Spinal cord (tissue), 10 donors: ENCODE measurements at places on chromosomes 4 and X.

GRCh38 chr4:173748353-173748752, 218.3 kb upstream of the HAND2 start:
- no peaks in the 10 kb centered on the region for H3K4me1 ChIP-seq
- no peaks in the 10 kb centered on the region for H3K36me3 ChIP-seq
- DNase-seq = no peak
- H3K4me3 ChIP-seq = no peak overlapping the region
- H3K27me3 ChIP-seq = peaks cover 2% of the 10 kb centered on the region
- no peak overlapping the region for H3K27ac ChIP-seq

DNA sequence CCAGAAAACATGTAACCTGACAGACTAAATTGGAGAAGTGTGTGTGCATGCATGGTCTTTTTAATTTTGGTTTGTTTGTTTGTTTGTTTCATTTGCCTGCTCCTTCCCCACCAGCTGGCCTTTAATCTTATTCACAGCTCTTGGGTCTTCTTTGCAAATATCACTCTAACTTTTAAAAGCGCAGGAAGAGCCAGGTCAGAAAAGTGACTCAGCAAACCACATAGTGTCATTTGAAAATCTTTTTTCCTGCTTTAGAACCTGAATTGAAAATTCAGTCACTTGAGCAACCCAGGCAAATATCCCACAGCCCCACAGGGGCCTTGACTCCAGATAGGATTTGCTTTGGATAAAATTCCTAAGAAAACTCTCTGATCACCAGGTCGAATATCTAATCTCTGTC, 4.6 kb downstream of the TMEM255A start:
- H3K36me3 ChIP-seq = no peaks in the 10 kb centered on the region
- peaks cover 33% of the 10 kb centered on the region for H3K27me3 ChIP-seq
- H3K4me1 ChIP-seq = peaks cover 19% of the 10 kb centered on the region
- H3K4me3 ChIP-seq = no peak overlapping the region

DNA sequence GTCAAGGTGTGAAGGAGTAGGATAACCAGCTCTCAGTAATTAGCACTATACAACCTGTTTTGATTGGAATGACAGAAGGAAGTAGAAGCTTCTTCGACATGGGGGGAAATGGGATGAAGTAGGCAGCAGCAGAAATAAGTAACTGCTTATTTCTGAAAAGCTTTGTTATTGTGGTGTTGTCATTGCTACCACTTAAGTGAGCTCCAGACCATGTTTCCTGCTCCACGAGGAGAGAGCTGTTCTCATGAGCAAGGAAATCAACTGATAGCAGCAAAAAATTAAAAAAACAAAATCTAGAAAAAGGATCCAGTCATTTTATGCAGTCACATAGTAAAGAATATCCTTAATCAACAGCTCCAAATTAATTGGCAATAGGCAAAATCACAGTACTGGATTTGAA, 106.1 kb upstream of the TLL1 start:
- H3K4me1 ChIP-seq = no peaks in the 10 kb centered on the region
- no peaks in the 10 kb centered on the region for H3K36me3 ChIP-seq
- H3K4me3 ChIP-seq = no peak overlapping the region
- H3K27me3 ChIP-seq = no peaks in the 10 kb centered on the region

GRCh38 chrX:55029291-55029690, 1.5 kb downstream of the ALAS2 start:
- H3K36me3 ChIP-seq = no peaks in the 10 kb centered on the region
- no peaks in the 10 kb centered on the region for H3K27me3 ChIP-seq
- DNase-seq = no peak
- no peak overlapping the region for H3K4me3 ChIP-seq
- H3K4me1 ChIP-seq = no peaks in the 10 kb centered on the region
- no peak overlapping the region for H3K27ac ChIP-seq

DNA sequence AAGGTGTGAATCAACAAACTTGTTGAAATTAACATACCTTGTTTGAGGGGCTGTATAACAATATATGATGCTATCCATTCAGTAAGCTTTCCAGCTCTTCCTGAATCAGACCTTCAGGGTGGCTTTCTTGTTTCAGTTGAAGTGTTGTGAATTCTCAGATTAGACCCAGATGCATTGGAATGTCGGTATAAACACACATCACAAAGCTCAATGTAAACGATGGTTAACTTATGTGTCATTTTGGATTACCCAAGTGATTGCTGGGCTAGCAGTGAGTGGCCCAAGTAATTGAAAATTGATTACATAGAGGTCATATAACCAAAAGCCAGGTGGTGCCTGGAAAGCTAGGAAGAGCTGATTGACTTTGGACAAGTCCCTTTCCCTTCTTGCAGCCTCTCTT, 115.0 kb downstream of the SHROOM4 start:
- peaks cover 10% of the 10 kb centered on the region for H3K27me3 ChIP-seq
- no peak for DNase-seq
- no peak overlapping the region for H3K4me3 ChIP-seq
- H3K27ac ChIP-seq = no peak overlapping the region
- H3K36me3 ChIP-seq = no peaks in the 10 kb centered on the region
- H3K4me1 ChIP-seq = no peaks in the 10 kb centered on the region

- peaks cover 5% of the 10 kb centered on the region for H3K4me1 ChIP-seq
- H3K36me3 ChIP-seq = no peaks in the 10 kb centered on the region
- H3K27me3 ChIP-seq = no peaks in the 10 kb centered on the region
- H3K4me3 ChIP-seq = peak overlapping the region; percentile 84
- peak overlapping the region; percentile 89 for H3K27ac ChIP-seq
Measured at GRCh38 chr4:110197529-110198042, 829 bp downstream of the ELOVL6 start.

DNA sequence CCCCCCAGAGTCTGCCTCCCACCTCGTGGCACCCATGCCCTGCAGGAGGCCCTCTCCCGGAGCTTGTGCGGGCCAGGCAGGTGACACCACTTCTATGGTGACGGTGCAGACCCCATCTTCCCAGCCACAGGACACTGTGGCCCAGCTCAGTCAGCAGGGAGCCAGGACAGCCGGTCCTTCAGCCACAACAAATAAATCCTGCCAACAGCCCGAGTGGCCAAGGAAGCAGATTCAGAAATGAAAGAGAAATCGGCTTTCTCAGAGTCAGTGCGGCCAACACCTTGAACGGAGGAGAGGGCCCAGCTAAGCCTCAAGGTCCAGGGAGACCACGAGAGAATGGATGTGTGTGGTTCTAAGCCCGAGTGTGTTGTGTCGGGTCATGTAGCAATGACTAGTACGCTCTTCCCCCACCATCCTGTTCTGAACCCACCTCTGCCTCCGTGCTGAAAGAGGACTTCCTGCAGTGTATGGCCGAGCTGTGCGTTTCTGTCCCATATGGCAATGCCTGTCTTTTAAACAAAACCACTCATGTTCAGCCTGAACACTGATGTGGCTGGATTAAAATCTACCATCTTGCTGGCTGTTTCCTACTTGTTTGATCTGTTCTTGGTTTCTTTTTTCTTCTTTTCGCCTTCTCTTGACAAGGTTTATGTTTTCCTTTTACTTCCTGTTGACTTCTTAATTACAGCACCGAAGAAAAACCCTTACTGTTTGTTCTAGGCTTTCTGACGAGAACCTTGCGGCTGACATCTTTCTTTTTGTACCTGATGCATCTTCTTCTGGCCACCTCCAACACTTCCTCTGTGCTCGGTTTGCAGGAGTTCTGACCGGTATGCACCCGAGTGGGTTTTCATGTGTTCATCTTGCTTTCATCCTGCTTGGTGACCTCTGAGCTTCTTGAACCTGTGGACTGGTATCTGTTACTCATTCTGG, 53.1 kb downstream of the GAK start:
- no peak for DNase-seq
- H3K27me3 ChIP-seq = no peaks in the 10 kb centered on the region
- no peak overlapping the region for H3K27ac ChIP-seq
- H3K4me3 ChIP-seq = no peak overlapping the region
- H3K36me3 ChIP-seq = peaks cover 88% of the 10 kb centered on the region
